NCI-H82 (cell line): ENCODE measurements at places on chromosomes 2 and 18.

GRCh38 chr2:106039634-106040315, 154.3 kb downstream of the UXS1 start:
- no peak for DNase-seq

DNA sequence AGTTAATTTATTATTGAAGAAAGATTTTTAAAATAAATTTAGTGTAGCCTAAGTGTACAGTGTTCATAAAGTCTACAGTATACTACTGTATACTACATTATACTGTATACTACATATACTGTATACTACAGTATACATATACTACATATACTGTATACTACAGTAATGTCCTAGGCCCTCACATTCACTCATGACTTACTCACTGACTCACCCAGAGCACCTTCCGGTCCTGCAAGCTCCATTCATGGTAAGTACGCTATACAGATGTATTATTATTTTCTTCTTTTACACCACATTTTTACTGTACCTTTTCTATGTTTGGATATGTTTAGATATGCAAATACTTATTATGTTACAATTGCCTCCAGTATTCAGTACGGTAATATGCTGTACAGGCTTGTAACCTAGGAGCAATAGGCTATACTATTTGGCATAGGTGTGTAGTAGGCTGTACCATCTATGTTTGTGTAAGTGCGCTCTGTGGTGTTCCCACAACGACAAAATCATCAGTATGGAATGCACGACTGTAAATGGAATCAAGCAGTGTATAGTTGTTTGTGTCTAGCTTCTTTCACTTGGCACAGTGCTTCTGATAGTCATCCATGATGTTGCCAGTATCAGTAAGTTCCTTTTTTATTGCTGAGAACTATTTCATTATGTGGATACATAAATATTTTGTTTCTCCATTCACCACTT, 245.7 kb downstream of the MTX2 start:
- no peak for DNase-seq

DNA sequence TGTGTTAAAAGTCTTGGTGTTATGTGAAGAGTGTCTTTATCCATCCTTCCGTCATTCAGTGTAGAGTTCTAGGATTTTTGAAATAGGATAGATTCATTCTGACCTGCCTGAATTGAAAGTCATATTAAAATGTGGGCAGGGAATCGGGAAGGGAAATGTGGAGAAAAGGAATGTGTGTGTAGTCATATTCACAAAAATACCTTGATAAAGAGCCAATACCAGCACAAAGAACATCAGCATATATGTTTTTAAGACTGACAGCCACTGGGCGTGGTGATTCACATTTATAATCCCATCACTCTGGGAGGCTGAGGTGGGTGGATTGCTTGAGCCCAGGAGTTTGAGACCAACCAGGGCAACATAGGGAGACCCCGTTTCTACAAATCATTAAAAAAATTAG, 188.1 kb downstream of the CAMKMT start:
- peak; percentile 27 for DNase-seq

DNA sequence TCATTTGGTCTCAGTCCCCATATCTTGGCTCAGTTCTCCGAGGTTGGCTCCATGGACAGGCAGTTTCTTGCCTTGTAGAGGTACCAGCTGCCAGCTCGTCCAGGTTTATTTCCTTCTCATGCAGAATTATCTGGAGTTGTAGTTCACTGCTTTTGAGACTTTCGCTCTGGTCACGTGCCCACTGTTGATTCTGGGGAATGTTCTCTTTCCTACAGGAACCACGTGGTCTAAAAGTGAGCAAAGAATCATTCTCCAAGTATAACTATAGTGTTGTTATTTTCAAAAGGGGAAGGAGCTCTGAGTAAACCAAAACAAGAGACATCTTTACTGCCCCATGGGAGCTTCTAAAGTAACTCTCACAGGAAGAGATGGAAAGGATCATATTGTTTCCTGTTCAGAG, 41.2 kb upstream of the RAB27B start:
- DNase-seq: no peak

DNA sequence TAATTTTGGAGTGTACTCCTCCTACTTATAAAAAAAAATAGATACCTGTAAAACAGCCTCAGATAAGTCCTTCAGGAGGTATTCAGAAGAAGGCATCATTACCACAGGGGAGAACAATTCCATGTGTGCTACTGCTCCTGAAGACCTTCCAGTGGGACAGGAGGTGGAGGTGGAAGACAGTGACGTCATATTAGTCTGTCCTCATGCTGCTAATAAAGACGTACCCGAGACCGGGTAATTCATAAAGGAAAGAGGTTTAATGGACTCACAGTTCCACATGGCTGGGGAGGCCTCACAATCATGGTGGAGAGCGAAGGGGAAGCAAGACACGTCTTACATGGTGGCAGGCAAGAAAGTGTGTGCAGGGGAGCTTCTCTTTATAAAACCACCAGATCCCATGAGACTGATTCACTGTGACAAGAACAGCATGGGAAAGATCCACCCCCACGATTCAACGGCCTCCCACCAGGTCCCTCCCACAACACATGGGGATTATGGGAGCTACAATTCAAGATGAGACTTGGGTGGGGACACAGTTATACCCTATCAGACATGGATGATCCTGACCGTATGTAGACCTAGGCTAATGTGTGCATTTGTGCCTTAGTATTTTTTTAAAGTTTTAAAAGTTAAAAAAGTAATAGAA, 98.4 kb downstream of the NDUFA10 start:
- DNase-seq: no peak

DNA sequence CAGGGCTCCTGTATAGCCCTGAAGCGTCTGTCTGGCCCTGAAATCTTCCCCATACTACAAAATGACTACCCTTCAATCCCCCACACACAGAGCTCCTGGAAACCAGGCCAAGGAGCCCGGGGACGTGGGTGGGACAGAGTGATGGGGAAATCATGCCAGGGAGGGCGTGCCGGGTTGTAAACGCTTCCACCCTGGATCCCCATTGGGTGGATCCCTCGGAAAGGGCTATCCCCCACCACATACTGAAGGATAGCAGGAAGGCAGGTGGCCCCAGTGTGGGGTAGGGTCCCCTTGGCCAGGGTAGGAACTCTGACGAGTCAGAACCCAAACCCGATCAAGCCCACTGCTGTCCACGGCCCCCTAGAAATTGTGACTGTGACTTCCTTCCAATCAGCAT, 91.7 kb downstream of the INHBB start:
- no peak for DNase-seq

GRCh38 chr2:8418721-8419120, 263.1 kb upstream of the ID2 start:
- DNase-seq: no peak

DNA sequence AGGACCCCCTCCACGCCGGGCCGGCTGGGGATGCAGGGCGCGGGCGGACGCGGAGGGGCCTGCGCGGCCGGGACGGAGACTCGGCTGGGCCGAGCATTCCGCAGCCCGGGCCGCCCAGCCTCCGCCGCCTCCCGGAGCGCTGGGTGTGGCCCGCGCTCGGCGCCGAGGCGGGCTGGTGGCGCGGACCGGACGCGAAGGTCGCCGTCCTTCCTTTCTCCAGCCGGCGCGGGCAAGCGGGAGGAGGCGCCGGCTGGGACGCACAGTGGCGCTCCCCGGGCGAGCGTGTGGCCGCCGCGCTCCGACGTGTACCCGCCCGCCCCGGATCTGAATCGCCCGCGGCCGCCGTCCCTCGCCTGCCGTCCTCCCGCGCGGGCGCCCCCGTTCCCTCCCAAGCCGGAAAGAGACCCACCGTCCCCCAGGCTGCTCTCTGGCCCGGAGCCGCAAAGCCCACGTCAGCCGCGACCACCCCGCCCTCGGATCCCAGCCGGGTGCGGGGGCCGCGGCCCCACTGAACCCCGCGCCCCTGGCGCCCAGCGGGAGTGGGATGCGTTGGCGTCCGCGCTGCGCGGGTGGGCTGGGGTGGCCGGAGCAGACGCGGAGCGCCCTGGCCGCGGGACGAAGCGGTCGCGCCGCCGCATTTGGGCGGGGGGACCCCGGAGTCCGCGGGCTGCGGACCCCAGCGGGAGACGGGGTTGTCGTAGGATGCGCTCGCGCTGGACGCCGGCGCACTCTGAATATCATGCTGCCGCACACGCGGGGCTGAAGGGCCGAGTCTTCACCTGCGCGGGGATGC, 634 bp downstream of the SPATS2L start:
- peak; percentile 50 for DNase-seq
